Progenitor cell of endocrine pancreas (in vitro differentiated cells): ENCODE measurements at places on chromosomes 4 and X. TPM values are rescaled to one million over a fixed set of nuclear protein-coding genes. Genes with fewer than 3 reads are reported as not detected.

The SLC10A6 gene
- not detected in 2 replicates for total RNA-seq

The PCDH11X gene
- total RNA-seq = 1.0 and 2.5 TPM in 2 replicates

The LANCL3 gene
- 0.19 and 0.24 TPM in 2 replicates for total RNA-seq

The KCND1 gene
- 8.0 and 8.2 TPM in 2 replicates for total RNA-seq

The C1QTNF7 gene
- total RNA-seq = not detected in 2 replicates

The MAMLD1 gene
- 4.4 TPM in 2 replicates for total RNA-seq

The DMRTC1B gene
- total RNA-seq = 6.3 and 8.1 TPM in 2 replicates

The CDS1 gene
- 21.6 and 22.2 TPM in 2 replicates for total RNA-seq

The RPS3A gene
- 2,102 and 2,191 TPM in 2 replicates for total RNA-seq
